Urinary bladder (tissue), 4 donors: ENCODE measurements at places on chromosomes 2 and 18. TPM values are rescaled to one million over a fixed set of nuclear protein-coding genes. Genes with fewer than 3 reads are reported as not detected.

Gene GPR45
- not detected for total RNA-seq

Gene CFAP65
- not detected for total RNA-seq

Gene SLC11A1
- total RNA-seq: 1.7 TPM

Gene CCDC68
- total RNA-seq: 41.3 TPM

Gene HOXD3
- total RNA-seq: 5.2 TPM

Gene MAL
- 3.6 TPM for total RNA-seq
